ENCODE measurements at places on chromosomes 1 and 21.

DNA sequence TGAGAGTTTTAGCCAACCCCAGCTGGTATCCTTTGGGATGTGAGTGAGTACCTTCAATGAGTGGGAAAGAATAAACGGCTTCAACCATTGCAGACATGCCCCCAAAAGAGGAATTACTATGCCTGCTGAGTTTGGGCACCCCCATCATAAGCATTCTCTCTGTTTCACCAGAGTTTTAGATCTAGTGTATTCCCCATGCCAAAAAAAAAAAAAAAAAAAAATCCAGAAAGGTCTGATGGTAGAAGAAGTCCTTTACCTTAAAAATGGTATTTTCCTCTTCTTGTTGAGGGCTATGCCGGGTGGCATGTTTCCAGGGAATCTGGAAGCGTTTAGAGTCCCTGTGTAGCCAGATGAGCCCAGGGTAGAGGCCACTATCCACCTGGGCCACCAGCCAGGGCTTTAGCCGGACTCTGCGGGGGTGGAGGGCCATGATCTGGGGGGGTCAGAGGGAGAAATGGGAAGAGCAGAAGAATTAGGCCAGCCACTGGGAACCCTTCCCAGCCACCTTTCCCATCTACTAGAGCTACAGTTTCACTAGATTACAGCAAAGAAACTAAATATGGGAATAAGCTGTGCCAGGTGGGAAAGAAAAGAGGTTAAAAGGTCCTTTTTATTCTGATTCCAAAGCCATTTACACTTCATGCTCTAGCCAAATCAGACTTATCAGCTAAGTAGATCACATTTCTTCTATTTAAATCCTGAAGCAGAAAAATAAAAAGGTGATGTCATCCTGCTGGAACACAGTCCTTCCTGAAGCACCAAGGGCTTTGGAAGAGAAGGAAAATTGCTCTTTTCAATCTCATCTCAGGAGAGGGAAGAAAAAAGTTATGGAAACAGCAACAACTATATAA lies 4.7 kb downstream of the IRF6 start:
- peak; percentile 40 for DNase-seq

DNA sequence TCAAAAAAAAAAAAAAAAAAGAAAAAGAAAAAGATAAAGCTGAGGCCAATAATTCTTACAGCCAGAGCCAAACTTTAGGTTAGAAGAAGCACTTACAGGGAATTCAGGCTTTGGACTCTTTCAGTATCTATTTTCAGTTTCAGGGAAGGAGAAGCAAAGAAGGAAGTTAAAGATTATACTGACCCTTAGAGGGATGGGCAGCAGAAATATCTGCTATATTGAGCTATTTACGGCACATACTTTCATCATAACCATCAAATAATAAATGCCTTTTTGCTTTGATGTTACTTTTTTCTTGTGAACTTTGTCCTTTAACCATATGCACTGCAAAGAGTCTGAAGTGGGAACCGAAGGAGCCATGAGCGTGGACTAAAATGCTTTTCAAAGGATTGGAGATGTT lies 42.0 kb downstream of the TM2D1 start:
- no peak for DNase-seq

DNA sequence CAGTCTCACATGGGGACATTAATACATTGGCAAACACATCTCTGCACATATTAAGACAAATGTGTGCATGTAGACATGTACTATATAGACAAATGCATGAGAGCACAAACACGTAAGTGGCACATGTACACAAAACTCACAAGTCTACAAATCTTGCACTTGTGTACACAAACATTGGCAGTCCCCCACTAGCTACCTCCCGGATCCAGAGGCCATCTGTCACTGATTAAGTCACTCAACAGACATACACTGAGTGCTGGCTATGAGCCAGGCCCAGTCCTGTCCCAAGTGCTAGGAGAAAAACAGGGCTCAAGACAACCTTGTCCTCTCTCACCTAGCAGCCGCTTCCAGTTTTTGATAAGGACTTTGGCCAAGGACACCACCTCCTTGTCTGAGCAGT lies 7.0 kb downstream of the TCEA3 start:
- peak; percentile 50 for DNase-seq

DNA sequence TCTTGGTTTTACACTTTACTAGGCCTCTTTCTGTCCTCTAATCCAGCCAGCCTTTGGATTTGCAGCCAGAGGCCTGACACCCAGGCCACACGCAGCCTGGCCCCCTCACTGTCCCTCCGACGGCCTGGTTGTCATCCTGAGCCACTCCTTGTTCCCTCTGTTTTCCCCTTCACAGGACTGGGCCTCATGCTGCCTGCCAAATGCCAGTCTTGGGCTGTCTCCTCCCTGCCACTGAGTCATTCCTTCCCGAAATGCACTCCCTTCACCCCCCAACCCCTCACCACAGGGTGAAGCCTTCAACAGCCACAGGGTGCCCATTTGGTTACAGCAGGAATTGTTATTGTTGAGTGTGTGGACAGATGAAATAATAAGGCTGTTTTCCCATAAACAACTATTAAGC lies 21.3 kb downstream of the ACOT11 start:
- peak; percentile 64 for DNase-seq

GRCh38 chr1:204224655-204225054 lies 10.9 kb upstream of the GOLT1A start:
- DNase-seq = no peak

- DNase-seq = no peak
These were observed 12.7 kb upstream of the TGFB2 start for GRCh38 chr1:218332416-218332815.

Measured in AG10803 (cell line).